NCI-H187 (cell line): ENCODE measurements at places on chromosomes 2 and 18.

GRCh38 chr2:55144922-55145820 lies 86.9 kb downstream of the CLHC1 start:
- DNase-seq = no peak

DNA sequence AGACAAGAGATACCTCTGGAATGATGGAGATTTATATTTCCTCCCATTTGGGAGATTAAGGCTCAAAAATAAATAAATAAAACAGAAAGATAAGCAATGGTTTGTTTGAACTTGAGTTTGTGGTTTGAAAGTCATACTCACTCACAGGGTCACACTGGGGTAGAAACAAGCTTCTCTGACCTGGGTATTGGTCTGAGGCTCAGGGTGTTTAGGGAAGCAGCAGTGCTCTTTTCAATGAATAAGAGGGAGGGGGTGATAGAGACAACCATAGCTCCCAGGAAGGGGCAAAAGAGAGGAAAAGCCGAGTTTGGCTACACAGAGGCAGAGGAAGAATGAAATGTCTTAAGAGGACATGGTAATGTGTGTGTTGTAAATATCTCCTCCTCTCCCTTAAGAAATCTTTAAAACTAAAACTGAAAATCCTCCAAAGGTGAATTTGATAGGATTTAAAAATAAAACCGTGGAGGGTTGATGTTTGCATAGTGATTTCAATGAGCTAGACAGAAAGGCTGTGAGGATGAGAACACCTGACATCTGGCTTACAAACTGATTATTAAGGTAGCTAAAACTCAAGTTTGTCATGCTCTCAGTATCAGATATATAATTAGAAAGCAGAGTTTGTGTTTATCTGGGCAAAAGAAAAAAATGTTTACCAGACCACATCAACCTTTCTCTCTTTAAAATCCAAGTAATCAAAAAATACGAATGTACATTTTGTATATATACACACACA lies 159.9 kb upstream of the TMEFF2 start:
- no peak for DNase-seq

DNA sequence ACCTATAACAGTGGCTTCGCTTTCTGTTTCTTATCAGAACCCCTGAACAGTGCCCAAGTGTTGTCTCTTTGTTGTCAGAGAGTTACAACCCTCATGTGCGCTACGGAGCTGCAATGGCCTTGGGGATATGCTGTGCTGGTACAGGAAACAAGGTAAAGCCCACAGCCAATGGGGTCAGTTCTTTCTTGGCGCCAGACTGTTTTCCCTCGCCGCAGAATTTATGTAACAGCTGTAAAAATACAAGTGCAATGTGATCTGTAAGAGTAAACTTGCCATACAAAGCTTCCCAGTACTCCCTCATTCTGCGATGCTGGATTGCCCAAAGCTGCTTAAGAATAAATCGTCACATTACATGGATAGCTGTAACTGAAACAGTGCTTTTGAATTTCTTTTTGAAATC lies 13.9 kb upstream of the HTR2B start:
- DNase-seq = no peak

- DNase-seq = no peak
These were observed 153.2 kb upstream of the MYO3B start for GRCh38 chr2:170024721-170025120.

DNA sequence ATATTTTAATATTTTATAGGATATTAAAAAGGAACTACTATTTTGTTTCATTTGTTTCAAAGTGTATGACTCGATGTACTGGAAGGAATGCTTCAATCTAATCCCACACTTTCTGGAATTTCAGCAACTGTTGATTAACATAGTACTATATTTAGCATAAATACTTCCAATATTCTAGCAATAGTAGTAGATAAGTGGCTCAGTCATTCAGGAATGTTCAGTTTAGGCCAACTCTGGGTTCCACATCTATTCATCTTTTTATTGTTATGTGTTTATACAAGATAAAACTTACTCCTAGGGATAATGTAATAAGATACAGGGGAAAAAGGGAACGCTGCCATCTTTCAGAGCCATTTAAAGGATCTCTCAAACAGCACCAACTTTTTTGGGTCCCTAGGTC lies 22.3 kb upstream of the ORC2 start:
- DNase-seq = no peak

DNA sequence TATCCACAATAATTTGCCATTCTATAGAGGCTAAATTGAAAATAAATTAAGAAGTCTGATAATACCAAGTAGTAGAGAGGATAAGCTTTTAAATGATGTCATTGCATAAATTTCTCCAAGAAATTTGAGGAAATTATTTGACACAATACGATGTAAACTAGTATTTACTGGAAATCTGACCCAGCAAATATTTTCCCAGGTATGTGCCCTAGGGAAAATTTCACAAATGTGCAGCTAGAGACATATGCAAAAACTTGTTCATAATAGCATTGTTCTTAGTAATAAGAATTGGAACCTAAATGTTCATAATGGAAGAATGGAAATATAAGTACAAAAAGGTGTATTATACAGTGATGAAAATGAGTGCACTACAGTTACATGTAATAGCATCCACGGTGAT lies 888.8 kb upstream of the SOX11 start:
- DNase-seq = no peak

GRCh38 chr2:27245116-27245515 lies 17.7 kb downstream of the SLC30A3 start:
- no peak for DNase-seq

GRCh38 chr2:237514474-237515130 lies 27.6 kb downstream of the MLPH start:
- DNase-seq = no peak

- no peak for DNase-seq
These were observed 297.0 kb downstream of the NBAS start for GRCh38 chr2:15263976-15264685.

DNA sequence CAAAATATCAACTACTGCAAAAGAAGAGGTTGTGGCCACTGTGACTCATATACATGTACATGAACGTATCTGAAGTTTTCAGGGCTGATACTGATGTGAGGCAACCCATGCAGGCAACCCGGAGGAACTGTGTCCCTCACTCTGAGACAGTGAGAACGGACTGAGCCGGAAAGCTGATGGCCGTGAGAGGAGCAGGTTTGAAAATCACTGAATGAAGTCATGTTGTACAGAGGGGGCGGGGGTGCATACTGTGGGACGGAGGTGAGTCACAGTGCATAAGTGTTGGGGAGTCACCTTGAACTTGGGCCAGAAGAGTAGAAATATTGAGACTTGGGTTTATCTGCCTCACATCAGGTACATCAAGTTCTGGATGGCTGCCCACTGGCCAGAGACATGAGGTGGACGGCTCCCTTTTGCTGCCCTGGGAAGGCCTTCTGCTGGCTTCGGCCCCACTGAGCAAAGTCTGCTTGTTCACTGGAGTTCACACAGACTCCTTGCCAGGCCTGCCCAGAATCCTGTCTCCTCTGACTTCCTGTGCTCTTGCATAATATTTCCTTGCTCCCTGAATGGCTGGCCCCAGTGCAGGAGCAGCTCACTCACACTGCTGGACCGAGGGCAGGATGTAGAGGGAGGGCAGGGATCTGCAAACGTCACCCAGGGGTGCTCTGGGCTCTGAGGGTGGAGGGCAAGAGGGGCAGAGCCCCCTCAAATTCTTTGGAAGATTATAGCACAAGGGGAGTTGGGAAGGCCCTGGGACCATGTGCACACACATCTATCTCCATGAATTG lies 18.1 kb downstream of the EPAS1 start:
- DNase-seq = no peak

GRCh38 chr2:160479269-160479668 lies 14.3 kb downstream of the RBMS1 start:
- DNase-seq = no peak

DNA sequence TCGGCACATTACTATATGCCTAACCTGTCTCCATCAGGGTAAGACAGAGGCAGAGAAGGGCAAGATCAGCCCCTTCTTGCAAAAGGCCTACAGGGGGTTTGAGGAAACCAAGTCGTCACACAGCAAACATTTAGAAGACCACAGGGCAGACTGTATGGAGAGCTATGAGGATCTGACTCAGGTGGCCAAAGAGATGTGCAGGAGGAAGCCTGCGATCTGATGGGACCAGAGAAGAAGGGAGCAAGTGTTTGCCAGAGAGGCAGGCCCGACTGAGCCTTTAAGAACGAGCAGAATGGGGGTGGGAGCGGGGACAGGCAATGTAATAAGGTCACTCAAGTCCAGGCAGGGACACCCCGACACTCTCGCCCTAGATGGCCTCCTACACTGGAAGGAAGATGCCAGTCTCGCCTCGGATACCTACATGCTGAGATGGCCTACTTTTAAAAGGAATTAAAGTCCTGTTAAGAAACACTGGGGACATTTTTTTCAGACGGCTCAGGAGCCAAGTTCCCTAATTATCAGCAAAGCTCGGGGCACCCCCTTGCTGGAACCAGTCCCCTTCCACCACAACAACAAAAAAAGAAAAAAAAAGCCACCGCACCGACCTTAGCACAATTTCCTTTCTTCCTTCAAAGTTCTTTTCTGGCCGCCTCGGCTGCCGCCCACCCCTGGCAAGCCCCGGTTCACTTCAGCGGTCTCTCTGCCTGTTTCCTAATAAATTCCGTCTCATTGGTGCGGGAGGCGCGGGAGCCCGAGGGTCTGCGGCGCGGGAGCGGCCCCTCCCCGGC lies 1.5 kb downstream of the SFXN5 start:
- no peak for DNase-seq

- DNase-seq = no peak
These were observed 738.7 kb upstream of the LRRTM4 start for GRCh38 chr2:78260861-78261260.

- DNase-seq = no peak
These were observed 87.5 kb downstream of the AAK1 start for GRCh38 chr2:69556008-69556407.

- no peak for DNase-seq
These were observed 17.7 kb upstream of the ICOS start for GRCh38 chr2:203918839-203919238.

DNA sequence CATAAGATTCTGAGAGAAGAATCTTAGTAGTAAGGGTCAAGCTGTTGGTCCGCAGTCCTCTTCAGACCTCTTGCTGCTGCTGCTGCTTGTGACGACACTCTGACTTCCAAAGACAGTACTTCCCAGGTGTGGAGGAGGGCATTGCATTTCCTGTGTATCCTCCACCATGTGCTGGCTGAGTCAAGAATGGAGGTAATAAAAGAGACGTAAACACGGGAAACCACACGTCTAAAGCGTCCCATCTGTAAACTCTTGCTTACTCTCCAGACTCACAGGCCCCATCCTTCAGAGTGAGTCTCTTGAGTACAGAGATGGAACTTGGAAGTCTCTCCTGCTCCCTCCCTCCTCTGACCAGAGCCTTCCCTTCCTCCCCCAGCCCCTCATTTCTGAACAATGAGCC lies 25.6 kb downstream of the KLHL29 start:
- no peak for DNase-seq

GRCh38 chr2:223217373-223217772 lies 165.4 kb downstream of the KCNE4 start:
- DNase-seq = no peak
